T-cell (primary cell): ENCODE measurements at places on chromosomes 7 and 10.

- DNase-seq: no peak
These were observed 256.9 kb upstream of the AKR1E2 start for GRCh38 chr10:4569151-4569550.

- no peak for DNase-seq
These were observed 154.2 kb downstream of the LCOR start for GRCh38 chr10:96986200-96986856.

GRCh38 chr7:4631380-4632179, 50.5 kb upstream of the FOXK1 start:
- DNase-seq: no peak

DNA sequence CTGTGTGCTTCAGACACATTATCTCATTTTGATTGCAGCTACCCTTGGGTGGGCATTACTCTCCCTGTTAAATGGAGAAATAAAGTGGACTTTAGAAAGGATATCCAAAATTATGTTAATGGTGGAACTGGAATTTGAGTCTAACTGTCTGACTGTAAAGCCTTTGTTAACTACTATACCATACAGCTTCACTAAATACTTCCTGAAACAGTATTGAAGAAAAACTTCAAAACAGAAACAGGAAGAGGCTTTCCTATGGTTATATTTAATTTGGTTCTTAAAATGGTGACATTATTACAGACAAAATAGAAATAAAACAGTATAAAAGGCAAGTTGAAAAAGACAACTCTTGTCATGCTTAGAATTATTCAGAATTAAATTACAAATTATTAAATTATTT, 25.0 kb downstream of the SPAG6 start:
- no peak for DNase-seq

DNA sequence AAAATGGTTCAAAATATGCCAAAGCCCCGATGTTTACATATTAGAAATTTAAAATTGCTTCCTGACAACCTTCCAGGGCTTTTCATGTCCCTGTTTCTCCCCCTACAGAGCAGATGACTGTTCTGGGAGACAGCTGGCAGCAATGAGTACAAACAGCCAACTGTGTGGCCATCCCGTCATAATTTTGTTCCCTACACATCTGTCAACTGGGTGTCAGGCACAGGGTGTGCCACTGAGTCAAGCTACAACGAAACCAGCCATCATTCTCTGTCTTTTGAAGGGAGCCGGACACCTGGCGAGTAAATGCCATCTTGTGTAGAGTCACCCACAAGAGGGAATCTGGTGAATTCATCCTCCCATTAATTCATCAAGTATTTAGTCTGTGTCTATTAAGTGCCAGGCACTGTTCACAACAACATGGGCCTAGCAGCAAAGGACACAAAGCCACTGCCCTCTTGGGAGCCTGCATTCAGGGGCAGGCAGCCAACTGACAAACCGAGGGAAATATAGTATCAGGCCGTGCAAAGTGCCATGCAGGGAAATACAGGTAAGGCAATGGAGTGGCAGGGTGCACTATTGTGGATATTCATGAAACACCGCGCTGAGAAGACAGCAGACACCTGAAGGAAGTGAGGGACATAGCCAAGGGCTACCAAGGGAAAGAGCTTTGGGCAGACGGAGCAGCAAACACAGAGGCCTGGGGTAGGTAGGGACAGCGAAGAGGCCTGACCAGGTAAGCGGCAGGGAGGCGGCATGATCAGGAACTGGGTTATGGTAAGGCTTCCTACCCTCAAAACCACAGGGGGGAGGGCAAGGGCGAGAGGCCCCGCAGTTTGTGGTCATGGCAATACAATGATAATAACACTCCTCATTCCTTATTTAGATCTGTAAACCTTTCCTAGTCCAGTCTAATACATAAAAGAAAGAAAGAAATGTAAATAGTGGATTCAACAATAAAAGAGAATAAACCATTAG, 213.6 kb downstream of the FAM107B start:
- no peak for DNase-seq

DNA sequence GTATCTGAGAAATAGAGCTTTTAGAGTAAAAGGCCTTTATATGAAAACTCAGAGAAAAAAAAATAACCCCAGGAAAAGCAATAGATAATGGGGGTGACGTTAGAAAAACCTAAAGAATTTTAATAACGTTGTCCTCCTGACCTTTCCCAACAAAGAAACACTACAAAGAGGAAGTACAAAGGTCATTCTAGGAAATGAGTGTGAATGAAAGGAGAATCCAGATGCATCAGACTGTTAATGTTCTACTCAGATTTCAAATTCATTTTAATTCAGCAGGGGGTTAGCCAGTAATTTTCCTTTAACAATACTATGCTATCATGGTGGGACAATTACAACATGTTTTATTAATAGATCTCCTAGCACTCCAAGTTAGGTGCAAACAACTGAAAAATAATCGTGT, 73.8 kb upstream of the CDK1 start:
- no peak for DNase-seq

GRCh38 chr7:129468087-129468486, 33.9 kb downstream of the STRIP2 start:
- DNase-seq: no peak

GRCh38 chr7:115965796-115966475, 64.6 kb downstream of the TFEC start:
- no peak for DNase-seq

DNA sequence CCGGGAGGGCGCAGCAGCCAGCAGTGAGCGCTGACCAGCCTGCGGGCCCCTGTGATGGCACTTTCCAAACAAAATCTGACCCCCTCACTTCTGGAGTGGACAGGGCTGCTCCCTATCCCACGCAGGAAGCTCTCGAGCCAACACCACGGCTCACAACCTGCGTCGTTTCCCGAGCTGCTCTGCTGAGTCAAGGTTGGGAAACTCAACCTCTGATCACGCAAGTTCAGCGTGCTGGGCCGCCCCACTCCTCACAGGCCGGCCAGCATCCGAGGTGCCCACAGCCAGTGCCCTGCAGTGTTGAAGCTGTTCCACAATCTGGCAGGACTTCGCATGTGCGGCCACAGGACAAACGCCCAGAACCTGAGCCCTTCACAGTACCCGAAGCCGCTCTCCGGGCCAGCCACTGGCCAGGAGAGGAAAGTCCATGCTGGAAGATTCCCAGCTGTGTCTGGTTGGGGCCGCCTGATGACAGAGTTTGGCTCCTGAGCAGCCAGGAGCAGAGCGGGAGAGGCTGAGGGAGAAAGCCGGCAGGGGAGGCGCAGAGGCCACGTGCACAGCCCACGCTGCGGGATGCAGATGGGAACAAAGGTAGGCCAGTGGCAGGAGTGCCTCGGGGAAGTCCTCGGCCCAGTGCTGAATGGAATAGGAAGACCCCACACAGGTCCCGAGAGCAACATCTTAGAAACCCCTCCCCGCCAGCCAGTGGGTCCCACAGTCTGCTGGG, 263.3 kb upstream of the TCERG1L start:
- DNase-seq: no peak

DNA sequence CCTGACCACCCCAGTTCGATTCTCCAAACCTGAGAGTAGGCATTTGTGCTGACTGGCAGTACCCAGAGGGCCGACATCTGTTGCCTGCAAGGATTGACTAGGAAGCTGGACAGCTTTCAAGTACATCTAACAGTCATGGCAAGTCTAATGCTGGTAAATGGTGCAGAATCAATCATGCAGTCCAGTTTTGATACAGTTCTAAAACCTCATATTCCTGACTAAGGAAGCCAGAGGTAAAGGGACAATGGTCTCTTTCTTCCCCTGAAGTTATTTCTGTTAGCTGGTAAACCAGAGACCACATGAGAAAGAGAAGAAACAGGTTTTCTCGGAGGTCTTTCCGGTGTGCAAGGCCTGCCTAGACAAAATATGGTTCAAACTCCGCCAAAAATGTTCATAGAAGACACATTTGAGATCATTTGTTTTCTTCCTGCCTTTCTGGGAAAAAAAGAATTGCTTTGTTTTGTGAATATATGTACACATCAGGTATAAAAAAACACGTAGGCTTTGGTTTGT, 97.1 kb downstream of the WDR37 start:
- DNase-seq: no peak
